Posterior cingulate gyrus (tissue), 11 donors: ENCODE measurements at places on chromosomes 6 and 20.

DNA sequence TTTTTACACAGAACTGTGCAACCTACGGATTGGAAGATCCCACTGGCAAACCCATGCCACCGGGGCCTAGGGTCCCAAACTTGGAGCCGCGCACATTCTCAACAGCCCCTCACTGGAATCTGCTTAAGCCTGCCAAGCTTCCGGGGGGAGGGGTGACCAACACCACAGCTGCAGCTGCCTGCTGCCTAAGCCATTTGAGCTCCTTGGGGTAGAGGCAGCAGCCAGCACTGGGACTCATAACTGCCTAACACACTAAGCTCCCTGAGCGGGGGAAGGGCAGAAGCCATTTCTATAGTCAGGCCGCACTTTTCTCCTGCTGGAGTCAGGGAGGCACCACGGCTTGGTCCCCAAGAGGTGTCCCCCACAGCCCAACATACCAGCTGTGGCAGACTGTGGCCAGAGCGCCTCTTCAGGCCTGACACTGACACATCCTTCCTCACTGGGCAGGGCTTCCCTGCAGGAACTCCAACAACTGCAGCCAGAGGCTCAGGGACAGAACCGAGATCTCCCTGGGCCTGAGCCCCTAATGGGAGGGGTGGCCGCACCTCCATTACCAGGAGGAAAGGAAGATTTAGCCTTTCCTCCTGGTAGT lies 270.3 kb upstream of the ECI2 start:
- DNase-seq: no peak

DNA sequence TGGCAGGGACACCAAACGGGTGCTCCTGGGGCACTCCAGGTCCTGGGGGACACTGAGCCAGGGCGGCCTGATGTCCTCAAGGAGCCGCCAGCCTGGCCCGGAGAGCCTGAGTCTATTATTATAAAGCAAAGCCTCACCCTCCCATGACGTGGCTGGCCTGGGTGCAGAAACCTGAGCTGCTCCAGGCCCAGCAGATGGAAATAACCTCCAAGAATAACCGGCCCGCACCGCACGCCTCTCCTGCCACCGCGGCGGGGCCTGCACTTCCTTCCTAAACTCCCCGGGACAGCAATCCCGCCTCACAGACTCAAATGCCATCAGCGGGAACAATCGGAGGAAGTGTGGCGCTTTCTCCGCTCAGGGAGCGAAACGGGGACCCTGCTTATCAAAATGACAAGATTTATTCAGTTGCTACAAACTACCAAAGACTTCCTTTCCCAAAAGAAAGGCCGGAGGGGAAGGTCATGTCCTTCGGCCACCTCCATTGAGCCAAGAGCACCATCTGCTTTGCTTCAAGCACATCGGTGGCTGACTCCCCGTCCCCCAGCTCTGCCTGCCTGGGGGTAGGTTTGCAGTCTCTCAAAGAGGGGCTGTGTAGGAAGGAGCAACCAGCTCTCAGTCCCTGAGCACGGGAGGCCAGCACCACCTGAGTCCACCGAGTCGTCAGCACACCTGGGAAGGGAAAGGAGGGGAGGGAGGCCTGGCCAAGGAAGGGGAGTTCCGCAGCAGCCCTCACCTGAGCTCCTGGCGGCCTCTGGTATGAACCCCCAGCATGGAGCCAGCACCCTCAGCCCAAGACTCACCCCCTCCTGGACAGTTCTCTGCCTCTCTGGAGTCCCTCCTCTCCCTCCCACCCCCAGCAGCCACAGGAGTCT lies 78.6 kb upstream of the QKI start:
- DNase-seq: no peak

GRCh38 chr20:16808796-16809195 lies 60.6 kb downstream of the OTOR start:
- no peak for DNase-seq

DNA sequence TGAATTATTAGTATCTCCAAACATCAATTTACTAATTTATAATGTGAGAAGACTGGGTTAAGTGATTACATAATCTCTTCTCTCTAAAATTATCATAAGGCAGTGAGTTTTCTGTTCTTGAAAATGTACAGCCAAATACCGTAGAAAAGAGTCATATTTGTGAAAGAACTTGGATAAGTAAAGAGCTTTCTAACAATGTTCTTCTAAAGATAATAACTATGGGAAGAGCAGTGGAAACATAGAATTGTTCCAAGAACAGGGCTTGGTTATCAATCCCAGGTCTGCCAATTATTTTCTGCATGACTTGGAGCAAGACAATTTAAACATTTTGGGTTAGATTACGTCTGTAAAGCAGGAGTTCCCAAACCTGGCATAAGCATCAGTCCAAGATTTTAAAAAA lies 198.1 kb upstream of the SGK1 start:
- DNase-seq: no peak

GRCh38 chr6:119757467-119757866 lies 407.9 kb upstream of the MAN1A1 start:
- no peak for DNase-seq

- no peak for DNase-seq
These were observed 161.8 kb downstream of the DLL1 start for GRCh38 chr6:170128811-170129681.

GRCh38 chr6:74937936-74938335 lies 267.9 kb downstream of the COL12A1 start:
- no peak for DNase-seq

DNA sequence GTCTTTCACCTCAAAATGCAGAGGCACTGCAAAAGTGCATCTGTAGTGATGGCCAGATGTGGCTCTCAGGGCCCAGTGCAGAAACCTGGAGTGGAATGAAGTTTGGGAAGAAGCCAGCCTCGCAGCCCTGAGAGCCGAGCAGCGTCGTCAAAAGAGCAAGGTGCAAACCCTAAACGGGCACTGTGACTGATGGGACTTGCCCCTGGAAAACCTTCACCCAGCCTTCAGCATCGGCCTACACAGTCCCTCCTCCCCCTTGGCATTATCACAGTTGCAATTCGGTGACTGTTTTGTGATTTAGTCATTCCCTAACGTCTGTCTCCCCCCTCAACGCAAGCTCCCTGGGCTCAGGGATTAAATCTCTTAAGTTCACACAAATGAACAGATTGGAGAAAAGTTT lies 38.6 kb downstream of the TAF4 start:
- DNase-seq: no peak

DNA sequence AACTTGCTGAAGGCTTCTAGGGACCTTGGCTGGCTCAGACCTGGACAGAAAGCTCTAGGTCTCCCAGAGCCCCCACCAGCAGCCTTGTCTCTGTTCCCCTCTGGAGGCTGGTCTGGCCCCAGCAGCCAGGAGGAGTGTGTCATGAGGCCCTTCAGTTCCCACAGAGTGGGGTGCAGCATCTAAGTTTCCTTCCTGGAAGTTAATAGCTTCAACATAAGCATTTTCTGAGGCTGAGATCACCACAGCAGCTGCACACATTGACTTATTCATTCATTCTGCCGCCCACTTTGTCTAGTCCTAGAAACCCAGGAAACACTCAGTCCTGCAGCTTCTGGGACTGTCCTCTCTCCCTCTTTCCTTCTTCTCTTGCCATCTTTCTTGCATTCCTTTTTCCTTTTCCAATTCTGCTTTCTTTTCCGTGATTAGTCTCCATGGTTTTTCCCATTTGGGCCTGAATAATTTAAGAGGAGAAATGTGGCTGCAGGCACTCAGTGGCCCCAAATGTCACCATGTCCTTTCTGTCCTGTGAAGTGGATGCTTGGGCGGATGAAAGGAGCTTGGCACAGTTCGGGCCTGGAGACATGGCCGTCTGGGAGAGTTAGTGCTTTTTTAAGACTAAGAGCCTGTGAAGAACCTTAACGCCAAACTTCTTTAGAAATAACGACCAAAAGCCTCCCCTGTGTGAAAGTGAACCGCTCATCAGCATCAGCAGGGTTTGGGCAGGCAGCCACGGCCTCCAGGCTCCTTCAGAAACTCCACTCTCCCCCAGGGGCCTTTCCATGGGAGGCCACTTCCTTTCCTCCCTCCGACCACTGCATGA lies 31.0 kb upstream of the PCMTD2 start:
- DNase-seq: peak; percentile 35

GRCh38 chr6:20929283-20929682 lies 395.0 kb downstream of the CDKAL1 start:
- DNase-seq: no peak

- DNase-seq: peak; percentile 86
These were observed at the start of gene RNF114 for GRCh38 chr20:49936153-49937026. TSS of gene RNF114 (plus strand) at chr20:49936397. CDS start at chr20:49936413, 16 bp downstream.

- no peak for DNase-seq
These were observed 92.6 kb upstream of the CLDN20 start for GRCh38 chr6:155171109-155171746.

- no peak for DNase-seq
These were observed 102.3 kb downstream of the RPP40 start for GRCh38 chr6:4901386-4902061.

DNA sequence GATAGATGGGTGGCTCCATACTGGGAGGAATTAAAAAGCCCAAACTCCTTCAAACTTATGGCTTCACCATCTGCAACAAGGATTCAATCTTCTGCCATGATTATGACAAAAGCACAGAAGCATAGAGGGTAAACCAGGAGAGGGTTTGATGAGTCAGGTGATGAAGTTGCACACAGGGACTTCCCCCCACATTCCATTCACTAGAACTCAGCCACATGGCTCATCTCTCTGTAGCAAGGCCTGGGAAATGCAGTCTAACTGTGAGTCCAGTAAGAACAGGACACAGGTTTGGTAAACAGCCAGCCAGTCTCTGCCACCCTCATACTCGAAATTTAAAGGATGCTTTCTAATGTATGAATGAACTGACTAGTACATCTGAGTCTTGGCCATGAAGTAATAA lies 142.9 kb downstream of the HIVEP2 start:
- no peak for DNase-seq

DNA sequence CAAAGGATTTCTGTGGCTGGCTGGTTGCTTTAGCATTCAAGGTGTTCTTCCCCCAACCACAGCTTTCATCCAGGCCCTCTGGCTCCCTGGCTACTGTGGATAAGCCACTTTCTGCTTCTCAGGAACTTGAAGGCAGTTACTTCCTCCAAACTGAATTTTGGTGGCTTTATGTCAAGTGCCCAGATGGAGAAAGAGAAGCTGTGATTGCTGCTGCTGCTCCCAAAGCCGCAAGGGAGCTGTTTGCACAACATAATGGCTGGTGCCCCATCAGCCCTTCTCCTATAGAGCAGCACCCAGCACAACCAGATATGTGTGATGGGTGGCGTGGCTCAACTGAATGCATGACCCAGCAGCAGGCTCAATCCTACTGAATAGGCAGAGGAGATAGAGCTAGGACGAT lies 465.2 kb downstream of the MAFB start:
- peak; percentile 55 for DNase-seq

GRCh38 chr6:93389192-93389591 lies 30.2 kb downstream of the EPHA7 start:
- DNase-seq: no peak

GRCh38 chr6:35194390-35194789 lies 19.4 kb upstream of the SCUBE3 start:
- no peak for DNase-seq

DNA sequence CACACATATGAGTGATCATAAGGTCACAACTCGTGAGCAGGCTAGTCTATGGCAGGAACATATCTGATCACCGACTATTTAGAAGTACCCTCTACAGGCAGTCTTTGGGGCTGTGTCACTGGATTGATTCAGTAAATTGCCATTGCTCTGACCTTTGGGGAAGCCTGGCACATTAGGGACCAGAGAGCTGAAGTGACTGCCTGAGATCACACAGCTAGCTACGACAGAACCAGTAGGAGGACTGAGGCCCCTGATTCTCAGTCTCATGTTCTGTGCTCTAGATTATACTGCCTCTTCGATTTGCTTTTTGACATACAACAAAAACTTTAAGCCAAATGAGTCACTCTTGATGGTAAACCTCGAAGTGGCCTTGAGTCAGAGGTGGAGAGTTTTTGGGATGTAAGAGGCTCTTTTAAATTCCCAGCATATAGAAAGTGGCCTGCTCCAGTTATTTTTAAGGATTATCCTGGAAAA lies 247.5 kb upstream of the SUPT3H start:
- no peak for DNase-seq

- no peak for DNase-seq
These were observed 154.5 kb downstream of the PKHD1 start for GRCh38 chr6:51932956-51933355.

GRCh38 chr20:59663513-59664060 lies 59.2 kb downstream of the PHACTR3 start:
- no peak for DNase-seq

DNA sequence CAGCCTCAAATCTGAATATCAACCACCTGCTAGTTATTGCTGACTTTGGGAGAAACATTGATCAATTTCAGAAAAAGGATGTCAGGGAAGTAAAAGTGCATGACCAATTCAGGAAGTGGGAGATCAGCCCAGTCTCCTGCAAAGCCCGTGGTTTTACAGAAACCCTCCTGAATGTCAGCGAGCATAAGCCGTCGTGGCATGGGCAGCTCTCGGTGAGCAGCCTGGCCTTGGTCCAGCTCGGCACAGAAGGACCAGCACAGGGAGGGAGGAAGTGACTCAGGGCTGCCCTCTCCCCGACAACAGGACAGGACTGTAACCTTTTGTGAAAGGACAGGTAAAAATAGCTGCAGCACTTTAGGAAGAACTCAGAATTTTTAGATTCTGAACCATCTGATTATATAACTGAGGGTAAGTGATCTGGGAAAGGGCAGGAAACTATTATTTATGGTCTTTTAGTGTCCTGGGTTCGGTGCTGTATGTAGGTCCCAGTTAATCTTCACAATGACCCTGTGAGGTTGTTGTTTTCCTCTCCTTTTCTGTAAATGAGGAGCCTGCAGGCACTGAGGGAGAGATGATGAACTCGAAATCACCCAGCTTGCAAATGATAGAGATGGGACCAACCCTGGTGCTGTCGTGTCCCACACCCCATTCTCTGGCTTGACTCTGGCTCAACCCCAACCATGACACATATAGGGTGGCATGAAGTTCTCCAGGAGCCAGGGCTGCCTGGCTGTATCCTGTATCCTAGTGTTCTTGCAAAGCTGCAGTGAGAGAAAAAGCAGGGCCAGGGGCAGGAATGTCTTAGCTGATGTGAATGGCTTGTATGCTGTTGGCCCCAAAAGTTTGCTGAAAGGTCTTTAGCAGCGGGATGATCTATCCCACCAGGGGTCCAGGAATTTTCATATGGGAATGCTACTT lies 37.6 kb downstream of the NRN1 start:
- peak; percentile 11 for DNase-seq

GRCh38 chr6:129236001-129236517 lies 353.1 kb downstream of the LAMA2 start:
- DNase-seq: no peak

DNA sequence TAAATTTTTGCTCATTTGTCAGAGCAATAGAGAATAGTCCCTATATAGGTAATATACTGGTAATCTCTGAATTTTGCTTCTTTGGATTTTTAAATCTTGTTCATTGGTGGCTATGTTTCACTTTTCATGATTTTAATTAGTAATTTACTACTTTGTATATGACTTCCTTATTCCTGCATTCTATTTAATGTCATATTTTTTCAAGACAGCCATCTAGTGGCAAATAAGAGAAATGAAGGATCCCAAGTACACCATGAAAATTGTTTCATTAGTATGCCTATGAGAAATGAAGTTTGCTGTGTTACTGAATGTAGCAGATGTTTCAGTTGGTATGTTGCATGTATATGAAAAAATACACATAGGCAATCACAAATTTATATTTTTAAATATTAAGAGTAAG lies 82.4 kb downstream of the ZNF292 start:
- DNase-seq: no peak
